ENCODE measurements at places on chromosomes 6 and 20. TPM values are rescaled to one million over a fixed set of nuclear protein-coding genes. Genes with fewer than 3 reads are reported as not detected.

GCNT2 gene
- total RNA-seq = 9.7 TPM

SLC17A5 gene
- total RNA-seq = 22.0 TPM

BPIFB2 gene
- total RNA-seq = not detected

DNA sequence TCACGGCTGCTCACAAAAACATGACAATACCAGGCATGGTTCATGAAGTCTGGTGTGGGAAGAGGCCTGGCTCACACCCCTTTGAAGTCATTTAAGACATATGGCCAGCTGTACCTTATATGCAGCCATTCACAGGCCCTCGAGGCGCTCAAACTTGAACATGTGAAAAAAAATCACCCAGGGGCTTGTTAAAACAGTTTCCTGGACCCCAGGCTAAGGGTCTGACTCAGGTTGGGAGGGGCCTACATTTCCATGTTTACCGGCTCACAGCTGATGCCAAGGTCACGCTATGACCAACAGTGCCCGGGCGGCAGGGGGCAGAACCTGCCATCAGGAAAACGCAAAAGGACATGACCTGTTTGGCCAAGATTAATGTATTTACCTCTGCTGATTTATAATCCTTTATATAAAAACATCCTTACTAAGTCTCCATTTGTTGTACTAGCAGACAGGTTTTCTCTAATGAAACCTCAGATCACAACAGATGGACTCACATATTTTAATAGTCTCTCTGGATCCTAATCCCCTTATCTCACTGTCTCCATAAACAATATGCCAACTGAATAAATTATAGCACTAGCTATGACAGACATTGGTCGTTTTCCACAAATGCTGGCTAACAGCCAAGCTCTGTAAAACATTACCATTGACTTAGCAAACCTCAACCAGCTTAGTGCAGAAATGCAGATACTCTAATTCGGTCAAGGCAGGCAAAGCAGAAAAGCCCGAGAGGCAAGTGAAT, 19.9 kb downstream of the EZR start:
- peak; percentile 88 for DNase-seq

GRCh38 chr6:132188556-132189264, 212.6 kb downstream of the MOXD1 start:
- DNase-seq = no peak

- no peak for DNase-seq
Observed at GRCh38 chr20:2305479-2305878, 9.7 kb downstream of the TGM3 start.

DNA sequence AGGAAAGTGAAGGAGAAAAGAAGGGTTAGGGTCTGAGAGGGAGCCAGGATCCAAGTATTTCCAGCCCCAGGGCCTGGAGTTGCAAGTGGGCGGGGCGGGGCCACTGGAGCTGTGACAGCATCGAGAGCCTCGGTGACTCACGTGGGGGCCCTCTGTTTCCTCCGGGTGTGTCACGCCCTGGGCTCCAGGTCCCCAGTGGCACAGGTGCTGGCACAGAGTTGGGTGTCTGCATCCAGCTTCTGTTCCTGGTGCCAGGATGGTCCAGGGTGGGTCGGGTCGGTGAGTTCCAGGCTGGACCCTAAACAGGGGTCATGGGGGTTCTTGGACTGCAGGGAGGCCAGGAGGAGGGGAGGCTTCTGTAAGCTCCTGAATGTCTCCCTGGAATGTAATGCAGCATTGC, 16.7 kb downstream of the RAET1L start:
- no peak for DNase-seq

- DNase-seq = no peak
Observed at GRCh38 chr6:127606131-127606562, 29.2 kb downstream of the C6orf58 start.

- DNase-seq = no peak
Observed at GRCh38 chr20:35511814-35512420, 17.5 kb downstream of the C20orf173 start.
